Stimulated activated CD4-positive, alpha-beta T cell treated with anti-CD3 and anti-CD28 coated beads, Interleukin-15, amount 100 ng/mL, for 1 hour (primary cell): ENCODE measurements at places on chromosomes 6 and 20.

DNA sequence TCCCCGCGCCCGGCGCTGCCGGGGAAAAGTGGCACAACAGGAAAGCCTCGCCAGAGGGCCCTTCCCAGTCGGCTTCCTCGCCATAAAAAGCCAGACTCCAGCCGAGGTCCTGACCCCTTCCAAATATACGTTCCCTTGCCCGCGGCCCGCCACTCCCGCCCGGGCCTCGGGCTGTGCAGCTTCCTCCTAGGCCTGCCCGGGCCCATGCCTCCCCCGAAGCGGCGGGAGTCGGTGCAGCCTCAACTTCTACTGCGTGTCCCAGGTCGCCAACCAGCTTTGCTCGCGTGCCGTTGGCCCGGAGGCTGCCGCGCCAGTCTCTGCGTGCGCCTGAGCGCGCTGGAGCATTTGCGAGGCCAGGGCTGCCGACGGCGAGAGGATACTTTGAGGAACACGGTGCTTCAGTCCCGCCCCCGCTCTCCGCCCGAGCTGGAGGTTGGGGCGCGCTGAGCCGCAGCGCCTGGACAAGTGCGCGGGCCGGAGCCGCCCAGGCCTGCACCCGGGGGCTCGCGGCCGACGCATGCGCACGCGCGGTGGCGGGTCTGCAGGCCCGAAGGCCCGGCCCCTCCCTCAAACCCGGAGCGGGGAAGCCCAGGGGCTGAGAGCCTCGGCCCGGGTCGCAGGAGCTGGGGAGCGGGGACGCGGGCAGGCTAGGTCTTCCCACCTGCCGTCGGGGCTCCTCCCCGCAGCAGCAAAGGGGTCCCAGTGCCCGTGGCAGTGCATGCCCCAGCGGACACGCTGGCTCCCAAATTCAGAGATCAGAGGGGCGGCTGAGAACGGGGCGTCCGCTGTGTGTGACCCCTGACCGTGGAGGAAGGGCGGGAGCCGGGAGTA is 10.2 kb downstream of the FOXC1 start:
- DNase-seq: no peak

DNA sequence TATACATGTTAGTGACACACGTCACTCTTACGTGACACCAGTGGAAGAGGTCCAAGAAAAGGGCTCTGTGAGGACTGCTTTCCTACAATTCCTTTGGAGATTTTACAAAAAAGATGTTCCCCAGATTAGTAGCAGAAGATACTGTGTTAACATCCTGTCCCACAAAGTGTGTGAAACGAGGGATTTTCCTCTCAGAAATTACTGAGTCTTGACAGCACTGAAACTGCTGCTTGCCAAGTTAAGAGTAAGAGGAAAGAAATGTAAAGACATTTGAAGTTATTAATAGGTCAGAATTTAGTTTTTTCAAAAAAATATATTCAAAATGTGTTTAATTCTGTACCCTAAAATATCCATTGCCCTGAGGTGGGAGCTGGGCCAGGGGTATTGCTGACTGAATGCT is 58.8 kb upstream of the MAP7 start:
- no peak for DNase-seq

DNA sequence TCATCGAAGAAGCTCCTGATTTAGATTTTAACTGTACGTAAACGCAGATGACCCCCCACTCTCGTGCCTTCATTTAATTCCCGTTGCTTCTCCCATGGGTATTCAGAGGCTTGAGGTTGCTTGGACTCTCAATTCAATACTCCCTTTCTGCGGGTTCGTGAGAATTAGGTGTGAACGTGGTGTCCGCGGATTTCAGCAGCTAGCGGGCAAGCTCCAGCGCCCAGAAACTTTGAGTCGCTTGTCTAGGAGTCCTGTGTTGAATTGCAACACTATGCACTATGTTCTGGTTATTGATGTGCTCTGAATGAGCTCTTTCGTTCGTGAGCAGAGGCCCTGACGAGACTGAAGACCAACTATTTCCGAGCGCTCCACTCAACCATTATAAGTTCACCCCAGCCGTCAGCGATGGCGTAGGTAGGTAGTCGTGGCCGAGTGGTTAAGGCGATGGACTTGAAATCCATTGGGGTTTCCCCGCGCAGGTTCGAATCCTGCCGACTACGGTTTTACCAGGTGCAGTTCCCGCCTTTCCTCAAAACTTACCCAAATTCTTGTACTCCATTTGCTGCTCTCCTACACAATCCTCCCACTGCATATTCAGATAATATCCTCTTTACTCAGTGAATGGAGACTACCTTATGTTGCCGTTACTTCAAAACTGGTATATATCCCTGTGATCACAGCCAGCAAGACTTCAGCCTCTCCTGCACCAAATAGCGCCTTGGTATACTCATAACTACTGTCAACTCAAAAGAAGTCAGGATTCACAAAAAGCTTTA is 72.6 kb upstream of the ZNF184 start:
- no peak for DNase-seq

DNA sequence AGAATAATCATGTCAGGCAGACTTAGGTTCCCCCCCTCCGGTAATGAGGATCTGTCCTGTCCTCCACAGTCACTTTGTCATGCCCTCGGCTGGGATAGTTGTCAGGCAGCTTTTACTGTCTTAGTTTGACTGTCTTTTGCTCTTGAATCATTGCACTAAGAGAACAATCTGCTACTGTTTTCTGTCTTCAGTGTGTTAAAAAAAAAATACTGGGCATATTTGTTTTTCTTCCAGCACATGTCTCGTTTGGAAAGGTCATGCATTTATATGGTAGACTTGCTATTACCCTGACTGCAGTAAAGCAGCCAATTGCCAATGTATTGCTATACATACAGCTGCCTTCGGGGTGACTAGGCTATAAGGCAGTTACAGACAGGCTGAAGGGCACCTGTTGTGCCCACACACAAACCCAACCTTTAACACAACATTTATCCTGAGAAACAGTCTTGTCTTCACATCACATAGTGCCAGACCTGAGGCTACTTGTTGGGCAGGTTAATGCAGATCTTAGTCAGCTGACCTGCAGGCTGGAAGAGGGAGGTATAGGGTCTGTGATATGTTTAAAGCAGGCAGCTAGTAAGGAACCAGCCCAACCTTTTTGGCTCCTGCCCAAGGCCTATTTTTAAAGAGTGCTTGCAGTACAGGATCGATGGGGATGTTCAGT is 26.7 kb downstream of the ARFGEF3 start:
- DNase-seq: no peak

DNA sequence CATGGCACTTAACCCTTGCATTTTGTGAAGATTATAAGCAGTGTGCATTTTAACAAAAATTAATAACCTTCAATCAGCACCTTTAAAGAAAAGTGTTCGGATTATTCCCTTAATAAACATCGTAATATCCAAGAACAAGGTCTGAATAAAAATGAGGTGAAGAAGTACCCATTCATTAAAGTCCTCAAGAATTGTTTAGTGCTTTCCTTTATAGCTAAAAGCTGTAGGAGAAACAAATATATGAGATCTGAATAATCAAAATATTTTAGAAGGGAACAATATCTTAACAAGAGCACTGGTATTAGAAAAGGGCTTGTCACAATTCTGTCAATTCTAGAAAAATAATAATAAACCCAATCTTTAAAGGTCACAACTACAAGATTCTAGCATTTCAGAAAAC is 167.7 kb upstream of the SUPT3H start:
- no peak for DNase-seq

DNA sequence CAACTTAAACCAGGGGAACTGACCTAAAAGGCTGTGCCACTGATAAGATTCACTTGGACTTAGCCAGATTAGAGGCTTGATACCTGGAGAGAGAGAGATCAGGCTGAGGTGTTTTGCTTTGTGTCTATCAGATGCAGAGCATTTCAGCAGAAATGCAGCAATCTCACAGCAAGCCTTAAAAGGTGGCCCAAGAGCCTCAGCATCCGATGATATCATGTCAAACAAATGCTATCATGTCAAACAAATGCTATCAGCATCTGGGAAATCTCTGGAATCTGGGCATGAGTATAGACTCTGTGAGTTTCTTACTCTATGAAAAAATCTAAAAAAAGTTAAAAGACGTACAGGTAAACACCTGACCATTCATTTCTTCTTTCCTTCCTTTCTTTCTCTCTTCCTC is 718.9 kb downstream of the EYS start:
- DNase-seq: no peak

DNA sequence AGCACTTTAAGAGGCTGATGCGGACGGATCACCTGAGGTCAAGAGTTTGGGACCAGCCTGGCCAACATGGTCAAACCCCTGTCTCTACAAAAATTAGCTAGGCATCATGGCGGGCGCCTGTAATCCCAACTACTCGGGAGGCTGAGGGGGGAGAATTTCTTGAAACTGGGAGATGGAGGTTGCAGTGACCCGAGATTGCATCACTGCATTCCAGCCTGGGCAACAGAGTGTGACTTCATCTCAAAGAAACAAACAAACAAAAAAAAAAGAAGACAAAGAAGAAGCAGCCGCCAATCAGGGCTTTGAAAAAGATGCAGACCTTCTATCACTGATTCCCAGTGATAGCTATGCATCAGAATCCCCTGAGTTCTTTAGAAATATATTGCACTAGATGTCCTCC is 56.8 kb downstream of the COL9A1 start:
- DNase-seq: no peak

DNA sequence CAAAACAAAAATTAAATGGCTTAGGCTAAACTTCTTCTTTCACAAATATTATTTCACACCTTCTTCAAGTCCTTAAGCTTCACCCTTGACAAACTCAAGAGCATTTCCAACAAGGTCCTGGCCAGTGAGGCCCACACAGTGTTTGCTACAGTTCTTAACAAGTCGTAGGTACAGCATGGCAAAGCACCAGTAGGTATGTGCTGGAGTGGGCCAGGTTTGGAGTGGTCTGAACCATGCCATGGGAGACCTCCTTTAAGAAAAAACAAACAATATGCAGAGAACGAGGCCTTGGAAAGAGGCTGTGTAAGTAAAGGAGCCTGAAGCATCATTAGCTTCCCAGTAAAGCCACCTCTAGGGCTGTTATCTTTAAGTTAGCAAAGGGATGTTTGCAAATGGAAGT is 154.3 kb upstream of the SNX9 start:
- no peak for DNase-seq

DNA sequence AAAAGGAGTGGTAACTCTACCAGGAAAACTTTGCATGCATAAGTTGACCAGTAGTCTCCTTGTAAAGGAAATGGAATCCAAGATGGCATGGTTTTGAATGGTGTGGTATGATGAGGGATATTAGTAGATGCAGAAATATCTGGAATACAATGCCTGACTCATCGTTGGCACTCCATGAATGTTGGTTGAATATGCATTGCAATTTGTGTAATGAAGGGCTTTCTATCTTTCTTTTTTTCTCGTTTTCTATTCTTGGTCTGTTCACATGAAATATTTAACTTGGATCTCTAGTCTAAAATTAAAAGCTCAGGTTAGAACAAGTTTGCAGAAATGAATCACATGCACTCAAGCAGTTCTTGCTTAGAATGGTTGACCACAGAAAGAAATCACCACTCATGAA is 277.3 kb upstream of the PRND start:
- DNase-seq: no peak

GRCh38 chr6:56843476-56844349 is 111.2 kb upstream of the BEND6 start:
- peak; percentile 25 for DNase-seq

DNA sequence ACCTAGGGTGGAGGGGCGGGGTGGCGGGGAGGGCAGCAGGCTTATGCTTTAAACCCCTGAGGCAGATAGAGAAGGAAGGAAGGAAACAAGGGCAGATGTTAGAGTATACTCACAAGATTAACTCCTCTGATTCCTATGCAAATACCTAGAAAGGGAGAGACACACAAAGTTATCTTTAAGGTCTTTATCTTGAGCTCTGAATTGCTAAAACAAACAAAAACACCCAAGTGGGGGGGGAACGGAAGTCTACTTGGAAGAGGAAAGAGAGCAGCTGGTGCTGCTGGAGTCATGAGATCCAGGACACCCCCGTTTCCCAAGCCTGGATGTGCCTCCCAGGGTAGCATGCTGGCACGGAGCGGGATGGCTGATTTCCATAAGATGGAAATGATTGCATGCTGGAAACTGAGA is 43.4 kb downstream of the PLAGL1 start:
- no peak for DNase-seq

GRCh38 chr6:56536536-56536935 is 106.2 kb downstream of the DST start:
- DNase-seq: no peak

GRCh38 chr6:56690519-56691285 is 48.0 kb upstream of the DST start:
- DNase-seq: no peak

GRCh38 chr20:53678990-53679596 is 85.5 kb upstream of the ZNF217 start:
- DNase-seq: no peak

GRCh38 chr20:50029083-50029696 is 46.4 kb downstream of the SNAI1 start:
- no peak for DNase-seq

DNA sequence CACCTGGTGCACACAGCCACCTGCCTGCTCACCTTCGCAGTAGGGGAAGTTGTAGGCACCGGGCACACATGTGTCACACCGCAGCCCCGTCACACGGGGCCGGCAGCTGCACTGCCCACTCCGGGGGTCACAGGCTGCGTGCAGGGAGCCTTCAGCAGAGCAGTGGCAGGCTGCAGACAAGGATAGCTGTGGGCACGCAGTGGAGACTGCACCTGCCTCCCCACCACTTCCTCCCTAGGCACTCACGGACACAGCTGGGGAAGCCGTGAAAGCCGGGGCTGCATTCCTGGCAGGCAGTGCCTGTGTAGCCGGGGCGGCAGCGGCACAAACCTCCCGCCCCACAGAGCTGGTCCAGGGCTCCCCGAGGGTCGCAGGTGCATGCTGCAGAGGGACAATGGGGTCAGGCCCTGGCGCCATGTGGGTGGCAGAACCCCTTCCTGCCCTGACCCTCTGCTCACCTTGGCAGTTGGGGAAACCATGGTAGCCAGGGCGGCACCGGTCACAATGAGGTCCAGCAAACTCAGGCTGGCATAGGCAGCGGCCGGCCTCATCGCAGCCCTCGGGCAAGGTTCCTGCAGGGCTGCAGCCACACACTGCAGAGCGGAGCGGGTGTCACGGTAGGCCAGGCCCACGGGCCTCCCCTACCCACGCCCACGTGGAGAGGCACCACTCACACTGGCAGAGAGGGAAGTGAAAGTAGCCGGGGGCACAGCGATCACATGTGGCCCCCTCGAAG is 29.4 kb downstream of the LAMA5 start:
- DNase-seq: no peak

GRCh38 chr20:53722515-53723036 is 128.9 kb upstream of the ZNF217 start:
- no peak for DNase-seq

GRCh38 chr6:20260360-20260759 is 48.1 kb upstream of the MBOAT1 start:
- no peak for DNase-seq

DNA sequence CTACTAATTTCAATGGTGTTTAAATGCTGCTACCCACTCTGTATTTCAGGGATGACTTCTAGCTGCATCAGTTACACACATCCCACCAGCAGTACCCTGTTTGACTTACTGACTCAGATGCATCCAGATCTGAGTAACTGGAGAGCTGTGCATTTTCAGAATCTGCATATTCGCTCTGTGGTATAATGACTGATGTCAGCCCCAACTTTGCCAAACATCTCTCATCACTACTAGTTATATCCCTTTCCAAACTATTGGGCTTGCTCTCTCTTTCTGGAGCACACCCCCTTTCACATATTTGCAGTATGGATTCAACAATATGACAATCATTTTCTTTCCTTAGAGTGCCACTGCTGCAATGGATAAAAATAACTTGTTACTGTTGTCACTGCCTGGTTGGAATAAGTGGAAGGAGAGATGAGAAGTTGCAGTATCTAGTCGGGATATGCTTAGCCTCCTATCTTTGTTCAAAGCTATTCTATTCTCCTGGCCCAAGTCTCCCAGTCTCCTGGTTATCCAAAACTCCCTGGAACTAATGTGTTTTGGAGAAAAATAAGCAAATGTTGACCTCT is 3.3 kb upstream of the RSPO3 start:
- no peak for DNase-seq
